ENCODE measurements at places on chromosomes 6 and 20.
A peak's percentile ranks its signal among the peaks of the same experiment; 100 is the strongest.

- no peak for DNase-seq
Observed at GRCh38 chr6:113570641-113571040, 286.5 kb upstream of the MARCKS start.

DNA sequence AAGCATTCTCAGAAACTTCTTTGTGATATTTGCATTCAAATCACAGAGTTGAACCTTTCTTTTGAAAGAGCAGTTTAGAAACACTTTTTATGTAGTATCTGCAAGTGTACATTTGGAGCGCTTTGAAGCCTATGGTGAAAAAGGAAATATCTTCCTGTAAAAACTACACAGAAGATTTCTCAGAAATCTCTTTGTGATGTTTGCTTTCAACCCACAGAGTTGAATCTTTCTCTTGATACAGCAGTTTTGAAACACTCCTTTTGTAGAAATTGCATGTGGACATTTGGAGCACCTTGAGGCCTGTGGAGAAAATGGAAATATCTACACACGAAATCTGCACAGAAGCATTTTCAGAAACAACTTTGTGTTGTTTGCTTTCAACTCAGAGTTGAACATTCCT is 612.3 kb upstream of the ZNF337 start:
- DNase-seq: no peak

DNA sequence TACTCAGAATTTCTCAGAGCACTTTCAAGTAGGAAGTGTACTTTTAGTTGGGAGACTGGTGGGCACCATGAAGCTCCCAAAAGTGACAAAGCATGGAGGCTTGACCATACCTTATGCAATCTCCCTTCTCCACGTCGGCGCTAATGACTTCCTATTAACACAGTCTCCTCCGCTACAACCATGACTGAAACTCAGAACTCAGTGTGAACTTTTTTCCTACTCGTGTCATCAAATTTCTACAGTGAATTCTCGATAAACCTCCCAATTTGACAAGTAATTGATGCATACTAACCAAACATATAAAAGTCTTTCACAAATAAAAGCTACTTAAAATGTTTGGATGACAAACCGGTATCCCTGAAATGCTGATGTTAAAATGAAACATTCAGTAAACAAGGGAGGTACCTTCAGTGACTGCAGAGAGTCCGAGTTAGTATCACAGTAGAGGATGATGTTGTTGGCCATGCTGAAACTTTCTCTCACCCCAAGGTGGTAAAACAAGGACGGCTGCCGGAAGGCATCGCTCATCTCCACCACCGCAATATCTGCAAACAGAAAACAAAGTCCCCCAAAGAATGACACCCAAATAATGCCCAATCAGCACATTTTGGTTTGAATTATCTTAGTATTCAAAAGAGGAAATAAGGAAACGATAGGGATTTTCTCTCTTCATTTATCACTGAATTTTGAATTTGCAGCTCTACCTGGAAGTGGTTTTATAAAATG is 72.1 kb downstream of the MAP3K5 start:
- DNase-seq: no peak

DNA sequence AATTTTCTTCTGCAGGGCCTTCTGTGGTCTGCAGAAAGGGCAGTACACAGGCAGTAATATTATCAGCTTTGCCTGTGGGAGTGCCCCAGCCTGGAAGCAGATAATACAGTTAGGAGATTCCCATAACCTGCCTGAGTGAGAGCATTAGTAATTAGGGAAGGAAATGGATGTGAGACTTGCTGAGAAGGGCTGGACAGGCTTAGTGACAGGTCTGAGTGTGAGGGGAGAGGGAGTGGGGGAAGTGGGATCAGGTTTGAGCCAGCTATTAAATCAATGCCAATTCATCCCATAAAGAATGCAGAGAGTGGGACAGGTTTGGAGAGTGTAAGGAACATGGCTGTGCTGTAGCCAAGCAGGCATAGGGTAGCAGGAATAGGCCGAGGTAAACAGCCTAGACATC is 10.1 kb upstream of the CFAP206 start:
- DNase-seq: no peak

DNA sequence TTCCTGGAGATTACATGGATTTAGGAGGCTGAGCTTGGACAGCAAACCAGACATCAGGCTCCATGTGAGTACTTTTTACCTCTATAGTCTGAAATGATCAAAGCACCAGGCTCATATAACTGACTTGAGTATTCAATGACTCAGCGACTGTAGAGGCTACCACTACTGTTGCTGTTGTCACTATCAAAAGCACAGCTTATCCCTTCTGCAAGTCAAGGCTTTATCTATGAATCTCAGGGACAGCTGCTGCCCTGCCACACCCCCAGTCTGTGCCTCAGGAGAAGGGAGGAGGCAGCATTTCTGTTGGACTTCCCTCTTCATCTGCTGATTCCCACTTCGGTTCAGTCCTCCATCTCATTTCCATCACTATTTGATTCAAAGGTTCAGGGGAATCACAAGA is 80.5 kb upstream of the CNR1 start:
- DNase-seq: no peak

GRCh38 chr20:17844549-17845298 is 123.9 kb downstream of the SNX5 start:
- no peak for DNase-seq

DNA sequence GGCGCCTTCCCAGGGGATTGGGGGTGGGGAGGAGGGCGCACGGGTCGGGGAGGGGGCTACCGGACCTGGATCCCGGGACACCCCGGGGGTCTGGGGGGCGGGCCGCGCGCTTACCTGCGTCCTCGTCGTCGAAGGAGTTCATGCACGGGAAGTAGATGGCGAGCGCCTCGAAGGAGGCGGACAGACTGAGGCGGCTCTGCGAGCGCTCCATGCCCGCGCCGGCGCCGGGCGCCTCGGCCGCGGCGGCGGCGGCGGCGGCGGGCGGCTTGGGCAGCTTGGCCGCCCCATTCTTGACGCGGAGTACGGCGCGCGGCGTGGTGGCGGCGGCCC is 320 bp downstream of the RIMS4 start:
- DNase-seq: no peak

DNA sequence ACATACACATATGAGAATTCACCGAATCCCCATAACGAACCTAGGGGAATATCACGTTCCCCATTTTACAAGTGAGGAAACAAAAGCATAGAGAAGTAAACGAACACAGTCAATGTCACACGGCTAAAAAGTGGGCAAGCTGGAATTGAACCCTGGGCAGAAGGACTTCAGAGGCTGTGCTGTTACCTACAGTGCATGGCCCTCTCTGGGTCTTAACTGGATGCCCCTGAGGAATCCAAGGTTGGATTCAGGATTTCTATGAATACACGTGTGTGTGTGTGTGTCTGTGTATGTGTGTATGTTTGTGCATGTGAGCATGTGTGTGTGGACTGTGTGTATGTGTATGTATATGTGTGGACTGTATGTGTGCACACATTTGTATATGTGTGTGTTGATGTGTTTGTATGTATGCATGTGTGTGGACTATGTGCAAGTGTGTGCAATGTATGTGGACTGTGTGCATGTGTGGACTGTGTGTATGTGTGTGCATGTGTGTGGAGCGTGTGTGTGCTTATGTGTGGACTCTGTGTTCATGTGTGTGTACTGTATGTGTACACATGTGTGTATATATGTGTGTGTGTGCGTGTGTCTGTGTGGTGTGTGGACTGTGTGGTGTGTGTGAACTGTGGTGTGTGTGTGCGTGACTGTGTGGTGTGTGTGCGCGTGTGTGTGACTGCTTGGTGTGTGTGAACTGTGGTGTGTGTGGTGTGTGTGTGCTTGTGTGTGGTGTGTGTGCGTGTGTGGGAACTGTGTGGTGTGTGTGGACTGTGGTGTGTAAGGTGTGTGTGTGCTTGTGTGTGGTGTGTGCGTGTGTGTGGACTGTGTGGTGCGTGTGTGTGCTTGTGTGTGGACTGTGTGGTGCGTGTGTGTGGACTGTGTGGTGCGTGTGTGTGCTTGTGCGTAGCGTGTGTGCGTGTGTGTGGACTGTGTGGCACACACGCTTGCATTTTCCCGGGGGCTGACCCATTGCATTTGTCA is 49.0 kb downstream of the HNF4A start:
- DNase-seq: no peak

GRCh38 chr6:54194067-54194466 is 82.8 kb downstream of the MLIP start:
- DNase-seq: peak; percentile 2

GRCh38 chr6:146847426-146847825 is 248.7 kb downstream of the ADGB start:
- DNase-seq: no peak

- no peak for DNase-seq
Observed at GRCh38 chr6:144715344-144715743, 430.2 kb downstream of the UTRN start.

GRCh38 chr6:31209137-31209536 is 38.7 kb upstream of the POU5F1 start:
- no peak for DNase-seq

- DNase-seq: no peak
Observed at GRCh38 chr6:163579880-163580295, 165.4 kb downstream of the QKI start.

DNA sequence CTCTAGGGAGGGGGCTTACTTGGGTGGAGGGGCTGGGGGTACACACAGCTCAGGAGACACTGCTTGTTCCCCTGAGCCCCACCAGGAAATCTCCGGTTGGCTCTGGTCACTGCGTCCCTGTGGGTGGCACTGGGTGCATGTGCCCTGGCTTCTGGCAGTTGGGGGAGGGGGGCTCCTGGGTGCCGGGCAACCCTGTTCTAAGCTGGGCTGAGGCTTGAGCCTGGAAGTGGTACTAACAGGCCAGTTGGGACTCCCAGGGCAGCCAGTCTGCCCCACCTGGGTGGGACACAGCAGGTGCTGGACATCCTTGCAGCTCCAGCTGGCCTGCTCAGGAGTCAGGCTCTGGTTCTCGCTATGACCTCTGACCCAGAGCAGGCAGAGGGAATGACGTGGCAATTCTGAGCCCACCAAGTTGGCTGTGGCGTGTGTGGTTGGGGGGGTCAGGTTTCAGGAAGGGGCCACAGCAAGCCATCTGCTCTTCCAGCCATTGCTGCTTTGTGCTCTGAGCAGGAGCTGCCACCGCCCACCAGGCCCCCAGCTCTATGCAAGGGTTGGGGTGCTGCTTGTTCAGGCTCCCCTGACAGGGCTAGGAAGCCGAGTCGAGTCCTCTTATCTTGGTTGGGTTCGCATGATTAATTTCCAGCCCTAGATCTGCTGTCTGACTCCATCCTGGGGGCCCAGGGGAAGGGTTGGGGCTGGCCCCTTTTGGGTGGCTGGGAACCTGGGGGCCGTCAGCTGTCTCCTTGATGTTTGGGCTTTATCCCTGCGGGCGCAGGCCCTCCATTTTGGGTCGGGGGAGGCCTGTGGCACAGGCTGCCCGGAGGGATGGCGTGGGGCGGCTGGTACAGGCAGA is 590 bp downstream of the C20orf204 start:
- no peak for DNase-seq

DNA sequence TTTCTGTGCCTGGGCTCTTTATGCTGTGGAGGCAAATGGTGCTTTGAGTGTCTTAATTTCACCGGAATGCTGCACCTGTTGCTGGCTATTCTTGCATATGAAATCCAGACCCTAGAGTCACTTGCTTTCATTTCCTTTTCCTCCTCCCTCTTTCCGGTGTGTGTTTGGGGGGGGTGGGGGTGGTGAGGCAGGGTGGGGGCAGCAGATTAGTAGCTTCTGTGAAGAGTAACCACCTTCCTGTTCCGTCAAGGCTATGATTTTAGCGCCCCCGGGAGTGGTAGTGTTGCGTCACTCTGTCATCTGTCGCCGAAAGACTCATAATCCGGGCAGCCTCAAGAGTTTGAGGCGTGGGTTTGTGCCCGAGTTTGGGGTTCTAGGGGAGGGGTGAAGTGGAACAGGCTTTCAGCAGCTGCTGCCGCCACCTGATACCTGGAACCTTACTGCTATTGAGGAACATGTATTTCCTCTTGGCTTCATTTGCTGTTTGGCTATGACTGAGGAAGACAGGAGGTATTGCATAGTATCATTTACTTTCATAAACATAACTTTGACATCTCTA is 49.1 kb downstream of the UTRN start:
- DNase-seq: no peak

DNA sequence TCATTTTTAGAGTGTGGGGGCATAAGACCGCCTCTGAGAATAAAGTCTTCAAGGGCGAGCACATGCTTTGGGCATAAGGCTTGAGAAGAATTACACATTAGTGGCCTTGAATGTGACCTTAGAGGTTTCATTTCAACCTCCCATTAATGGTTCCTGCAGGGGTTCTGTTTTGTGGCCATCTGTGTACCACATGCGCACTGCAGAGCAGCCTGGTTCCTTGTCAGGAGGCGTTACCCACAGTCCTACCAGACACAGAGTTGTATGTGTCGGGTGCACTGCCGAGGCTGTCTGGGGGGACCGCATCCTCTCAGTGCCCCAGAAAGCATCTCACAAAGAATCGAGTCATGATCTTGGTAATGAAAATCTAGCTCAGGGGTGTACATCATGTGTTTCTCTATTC is 115.7 kb downstream of the B3GAT2 start:
- DNase-seq: no peak

- no peak for DNase-seq
Observed at GRCh38 chr20:16385462-16385861, 187.8 kb downstream of the KIF16B start.

- no peak for DNase-seq
Observed at GRCh38 chr20:9628141-9628540, 113.8 kb downstream of the LAMP5 start.

GRCh38 chr20:49710971-49711666 is 2.6 kb downstream of the B4GALT5 start:
- DNase-seq: no peak

GRCh38 chr6:81896525-81897503 is 144.3 kb upstream of the TENT5A start:
- no peak for DNase-seq

GRCh38 chr6:104460738-104461483 is 398.8 kb downstream of the HACE1 start:
- DNase-seq: no peak

- DNase-seq: no peak
Observed at GRCh38 chr6:70957284-70957617, 391 bp upstream of the B3GAT2 start.

- no peak for DNase-seq
Observed at GRCh38 chr20:9348747-9349146, 165.6 kb upstream of the LAMP5 start.

- no peak for DNase-seq
Observed at GRCh38 chr20:29873946-29874345, 1383.5 kb upstream of the DEFB115 start.

DNA sequence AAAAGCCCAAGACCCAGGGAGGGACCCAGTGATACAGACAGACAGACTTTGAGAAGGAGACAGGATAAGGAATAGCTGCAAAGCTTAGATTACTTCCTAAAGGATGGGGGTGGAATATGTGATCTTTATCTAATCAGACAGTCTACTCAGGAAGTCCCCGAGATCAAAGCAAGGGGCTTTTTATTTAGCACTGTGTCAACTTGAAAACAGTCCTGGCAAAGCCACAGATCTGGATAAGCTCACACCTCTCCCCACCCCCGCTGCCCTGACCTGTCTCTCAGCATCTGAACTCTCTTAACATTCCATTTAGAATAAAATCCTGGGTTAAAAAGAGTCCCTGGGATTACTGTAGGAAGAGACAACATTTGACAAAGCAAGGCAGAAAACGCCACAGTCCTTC is 101.5 kb downstream of the ISM1 start:
- no peak for DNase-seq

GRCh38 chr20:60115451-60115850 is 157.2 kb downstream of the CDH26 start:
- no peak for DNase-seq

- no peak for DNase-seq
Observed at GRCh38 chr20:18783385-18783959, 30.1 kb upstream of the SCP2D1 start.

All from GM04503 (cell line).